ENCODE measurements at places on chromosomes 5 and 9. TPM values are rescaled to one million over a fixed set of nuclear protein-coding genes. Genes with fewer than 3 reads are reported as not detected.

GRCh38 chr5:9380109-9380508 lies 165.8 kb downstream of the SEMA5A start:
- DNase-seq: no peak

GRCh38 chr9:2616692-2617377 lies 4.8 kb upstream of the VLDLR start:
- no peak for DNase-seq

- peak; percentile 72 for DNase-seq
Measured at GRCh38 chr5:157761690-157762621, 18.4 kb downstream of the LSM11 start.

DNA sequence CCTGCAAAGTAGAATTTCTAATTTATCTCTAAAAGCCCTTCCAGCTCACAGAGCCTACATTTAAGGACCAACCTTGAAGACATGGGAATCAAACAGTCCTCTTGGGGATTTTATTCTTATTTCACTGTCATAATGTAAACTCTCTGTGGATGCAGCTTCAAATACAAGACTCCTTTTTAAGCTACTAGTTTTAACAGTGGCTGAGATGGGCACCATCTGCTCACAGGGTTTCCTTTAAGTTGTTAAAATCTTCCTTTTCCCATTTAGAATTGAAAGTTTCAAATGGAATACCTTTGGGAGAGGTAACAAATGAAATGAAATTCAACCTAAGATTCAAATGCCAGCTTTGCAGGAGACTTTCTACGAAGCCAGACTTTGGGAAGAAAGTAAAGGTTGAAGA lies 243.7 kb downstream of the GLIS3 start:
- no peak for DNase-seq

COL27A1 gene
- polyA plus RNA-seq: 20.7 TPM

HSPA9 gene
- polyA plus RNA-seq: 417 TPM
